Keratinocyte (primary cell): ENCODE measurements at places on chromosomes 4 and X. TPM values are rescaled to one million over a fixed set of nuclear protein-coding genes. Genes with fewer than 3 reads are reported as not detected.

DNA sequence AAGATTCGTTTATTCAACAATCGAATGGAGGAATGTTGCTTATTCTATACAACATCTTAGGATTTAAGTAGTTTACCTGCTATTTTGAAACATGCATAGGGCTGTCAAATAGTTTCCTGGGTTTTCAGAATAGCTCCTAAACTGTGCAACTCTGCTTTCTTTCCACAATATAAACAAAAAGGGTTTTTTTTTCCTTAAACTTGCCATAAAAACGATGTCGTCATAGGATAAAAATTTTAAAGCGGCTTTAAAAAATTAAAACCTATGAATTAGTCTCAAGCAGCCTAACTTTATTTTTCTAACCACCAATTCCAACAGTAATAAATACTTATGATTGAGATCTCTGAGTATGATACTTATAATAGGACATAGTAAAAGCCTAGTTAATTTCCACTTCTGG lies 21.6 kb upstream of the STIM2 start:
- no peak overlapping the region for H3K27ac ChIP-seq
- no peak overlapping the region for H3K4me3 ChIP-seq
- H3K36me3 ChIP-seq, result no peaks in the 10 kb centered on the region
- H3K27me3 ChIP-seq, result no peaks in the 10 kb centered on the region

DIPK2B gene
- polyA plus RNA-seq, result not detected in 3 replicates

DCTD gene
- polyA plus RNA-seq, result 66.6 to 121 TPM (median 119 TPM) in 3 replicates

DNA sequence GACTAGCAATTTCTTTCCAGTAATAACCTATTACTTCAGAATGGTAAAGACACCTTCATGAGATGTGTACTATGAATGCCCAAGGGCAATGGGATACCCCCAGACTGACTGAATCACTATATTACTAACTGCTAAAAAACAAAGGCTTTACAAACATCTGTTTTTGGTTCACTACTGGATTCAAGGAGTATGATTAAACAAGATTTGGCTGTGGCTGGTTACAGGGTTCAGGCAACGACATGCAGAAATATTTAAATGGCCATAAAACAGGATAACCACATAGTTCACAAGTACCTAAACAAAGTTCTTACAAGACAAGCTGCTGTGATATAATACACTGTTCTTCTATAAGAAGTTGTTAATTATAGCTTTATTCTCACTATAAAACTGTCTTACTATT lies 128.2 kb downstream of the FRYL start:
- peak overlapping the region; percentile 55 for H3K27ac ChIP-seq
- peaks cover 22% of the 10 kb centered on the region for H3K4me1 ChIP-seq
- H3K4me3 ChIP-seq, result no peak overlapping the region
- DNase-seq, result peak; percentile 62
- H3K36me3 ChIP-seq, result peaks cover 7% of the 10 kb centered on the region
- no peaks in the 10 kb centered on the region for H3K27me3 ChIP-seq

GLRB gene
- polyA plus RNA-seq, result 0.77 to 1.0 TPM (median 0.80 TPM) in 3 replicates

- peaks cover 12% of the 10 kb centered on the region for H3K4me1 ChIP-seq
- H3K4me3 ChIP-seq, result no peak overlapping the region
- H3K27ac ChIP-seq, result no peak overlapping the region
- DNase-seq, result no peak
Measured at GRCh38 chrX:71626576-71626975, 8.3 kb upstream of the CXCR3 start.
